ENCODE measurements at places on chromosomes 7 and 10.
A peak's percentile ranks its signal among the peaks of the same experiment; 100 is the strongest.

DNA sequence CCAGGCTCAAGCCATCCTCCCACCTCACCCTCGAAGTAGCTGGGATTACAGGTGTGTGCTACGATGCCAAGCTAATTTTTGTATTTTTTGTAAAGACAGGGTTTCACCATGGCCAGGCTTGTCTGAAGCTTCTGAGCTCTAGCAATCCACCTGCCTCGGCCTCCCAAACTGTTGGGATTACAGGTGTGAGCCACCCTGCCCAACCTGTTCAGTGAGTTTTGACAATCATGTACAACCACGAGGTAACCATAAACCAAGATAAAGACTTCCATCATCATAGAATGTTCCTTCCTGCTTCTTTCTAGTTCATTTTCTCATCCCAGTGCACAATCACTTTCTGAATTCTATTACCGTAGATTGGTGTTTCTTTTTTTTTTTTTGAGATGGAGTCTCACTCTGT is 30.5 kb upstream of the MKRN1 start:
- peak; percentile 16 for DNase-seq

DNA sequence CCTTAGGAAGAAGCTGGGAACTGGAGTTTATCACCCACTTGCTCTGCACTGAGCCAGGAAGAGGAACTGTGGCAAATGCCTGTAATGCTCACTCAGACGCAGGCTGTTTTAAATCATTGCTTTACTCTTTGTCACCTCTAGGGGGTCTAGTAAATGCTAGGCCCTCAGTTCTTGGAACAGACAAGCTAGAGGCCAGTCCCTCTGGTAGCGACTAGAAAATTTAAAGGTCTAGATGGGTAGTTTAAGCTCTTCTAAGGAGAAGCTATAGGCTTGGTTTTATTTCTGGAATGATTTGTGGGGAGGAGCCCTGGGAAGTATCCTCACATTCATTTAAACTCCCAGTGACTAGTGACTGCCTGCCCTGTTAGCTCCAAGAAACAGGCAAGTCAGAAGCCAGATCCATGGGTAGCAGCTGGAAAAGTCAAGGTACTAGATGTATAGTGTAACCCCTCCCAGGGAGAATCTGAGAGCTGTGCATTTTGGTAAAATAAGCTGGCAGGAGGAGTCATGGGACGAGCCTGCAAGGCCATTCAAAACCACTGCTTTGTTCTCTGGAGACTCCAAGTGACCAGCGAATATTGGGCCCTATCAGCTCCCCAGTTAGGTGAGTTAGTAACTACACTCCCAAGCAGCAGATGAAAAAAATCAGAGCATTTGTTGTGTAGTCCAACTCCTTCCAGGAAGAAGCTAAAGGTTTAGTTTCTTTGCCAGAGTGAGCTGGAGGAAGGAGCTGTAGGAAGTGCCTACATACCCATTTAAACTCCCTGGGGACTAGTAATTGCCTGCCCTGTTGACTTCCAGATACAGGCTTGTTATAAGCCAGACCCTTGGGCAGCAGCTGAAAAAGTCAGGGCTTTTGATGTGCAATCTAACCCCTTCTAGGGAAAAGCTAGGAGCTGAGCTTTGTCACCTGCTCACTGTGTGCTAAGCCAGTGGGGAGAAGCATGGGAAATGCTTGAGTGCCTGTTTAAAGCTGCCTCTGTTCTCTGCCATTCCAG is 68.9 kb downstream of the DYNC1I1 start:
- no peak for DNase-seq

GRCh38 chr7:30815951-30816644 is 44.9 kb downstream of the MINDY4 start:
- DNase-seq = no peak

DNA sequence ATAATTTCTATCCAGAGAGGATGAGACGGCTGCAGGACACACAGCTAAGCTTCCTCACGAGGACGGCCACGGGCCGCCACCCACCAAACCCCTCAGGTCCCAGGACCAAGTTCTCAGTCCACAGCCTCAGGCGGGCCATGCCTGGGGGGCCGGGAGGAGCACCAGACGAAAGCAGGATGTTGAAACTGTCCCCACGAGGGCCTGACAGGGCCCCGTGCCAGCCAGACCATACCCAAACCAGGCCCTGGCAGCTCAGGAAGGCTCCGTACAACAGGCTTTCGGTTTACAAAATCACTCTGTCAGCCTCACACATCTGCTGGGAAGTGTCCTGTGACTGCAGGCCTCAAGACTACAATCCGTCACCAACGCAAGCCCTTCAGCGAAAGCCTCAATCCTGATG is 14.5 kb downstream of the TUBGCP2 start:
- DNase-seq = no peak

- DNase-seq = no peak
These were observed 84.9 kb downstream of the GRB10 start for GRCh38 chr7:50697748-50698147.

GRCh38 chr10:27312854-27313253 is 72.3 kb upstream of the ACBD5 start:
- no peak for DNase-seq

- DNase-seq = no peak
These were observed 36.5 kb upstream of the PAPSS2 start for GRCh38 chr10:87623191-87623590.

DNA sequence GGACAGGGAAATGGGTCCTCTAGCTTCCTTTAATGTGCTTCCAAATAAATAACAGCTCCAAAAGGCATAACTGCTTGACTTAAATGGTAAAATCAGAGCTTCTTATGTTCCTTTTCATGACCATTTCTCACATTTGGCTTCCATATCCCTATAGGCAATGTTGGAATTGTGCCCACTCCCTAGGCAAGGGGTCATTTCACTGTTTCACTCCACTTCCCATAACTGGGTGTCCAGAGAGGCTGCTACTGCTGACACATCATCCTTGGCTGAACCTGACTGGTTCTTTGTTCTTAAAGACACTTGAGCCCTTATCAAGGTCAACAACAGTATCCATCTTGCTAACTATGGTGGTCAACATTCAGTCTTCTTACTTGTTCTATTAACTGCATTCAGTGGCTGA is 37.1 kb downstream of the PRTFDC1 start:
- no peak for DNase-seq

- no peak for DNase-seq
These were observed 36.0 kb downstream of the GNA12 start for GRCh38 chr7:2807845-2808772.

GRCh38 chr10:5650664-5651387 is 15.6 kb downstream of the ASB13 start:
- DNase-seq = no peak

DNA sequence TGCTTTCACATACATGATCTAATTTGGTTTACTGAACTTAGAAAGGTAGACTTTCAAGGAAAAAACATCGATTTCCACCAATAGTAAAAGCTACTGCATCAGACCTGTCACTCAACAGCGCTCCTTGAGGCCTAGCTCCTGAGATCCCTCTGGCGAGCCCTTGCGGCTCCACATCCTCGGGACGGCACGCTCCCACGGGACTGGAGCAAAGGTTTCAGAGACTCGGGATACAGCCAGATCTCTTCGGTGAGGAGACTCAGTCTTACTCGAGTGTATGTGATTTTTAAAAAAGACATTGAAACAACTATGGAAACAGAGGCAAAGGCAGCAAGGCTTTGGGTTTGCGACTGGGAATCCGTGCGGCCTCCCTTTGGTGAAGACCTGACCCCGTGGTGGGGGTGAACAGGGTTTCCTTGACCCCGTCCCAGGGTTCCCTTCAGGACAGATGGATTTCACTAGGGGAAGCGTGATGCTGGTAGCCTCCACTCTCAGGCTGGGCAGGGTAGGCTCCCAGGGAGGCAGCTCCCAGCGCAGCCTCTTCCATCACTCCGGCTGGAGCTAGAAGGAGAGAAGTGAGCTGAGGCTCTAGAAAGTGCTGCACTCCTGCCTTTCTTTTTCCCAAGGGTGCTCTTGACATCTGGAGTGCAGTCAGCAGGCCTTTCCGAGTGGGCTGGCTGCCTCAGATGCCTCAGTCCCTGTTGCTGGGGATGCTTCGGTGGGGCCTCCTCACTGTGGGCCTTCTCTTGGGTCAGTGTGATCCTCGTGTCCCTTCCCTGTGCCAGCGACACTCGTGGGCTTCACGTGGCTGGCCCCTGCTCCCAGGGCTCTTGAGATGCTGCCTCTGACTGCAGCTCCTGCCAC is 5.8 kb upstream of the ATP6V0E2 start:
- no peak for DNase-seq

DNA sequence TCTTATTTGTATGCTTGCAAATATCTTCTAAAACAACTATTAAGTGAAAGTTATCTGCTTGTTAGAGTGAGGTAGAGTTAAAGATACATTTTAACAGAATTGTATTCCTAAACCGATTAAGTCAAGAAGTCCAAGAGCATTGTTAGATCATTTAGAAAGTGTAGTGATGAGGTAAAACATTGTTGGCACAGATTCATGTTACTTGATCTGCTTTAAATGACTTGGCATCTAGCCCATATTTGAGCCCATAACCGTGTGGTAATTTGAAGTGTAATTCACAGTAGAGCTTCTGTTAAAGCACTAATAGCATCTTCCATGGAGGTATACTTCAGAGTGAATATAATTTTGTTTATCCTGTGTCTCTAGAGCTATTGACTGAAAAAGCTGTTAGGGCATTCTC is 62.1 kb downstream of the PTEN start:
- DNase-seq = peak; percentile 73

DNA sequence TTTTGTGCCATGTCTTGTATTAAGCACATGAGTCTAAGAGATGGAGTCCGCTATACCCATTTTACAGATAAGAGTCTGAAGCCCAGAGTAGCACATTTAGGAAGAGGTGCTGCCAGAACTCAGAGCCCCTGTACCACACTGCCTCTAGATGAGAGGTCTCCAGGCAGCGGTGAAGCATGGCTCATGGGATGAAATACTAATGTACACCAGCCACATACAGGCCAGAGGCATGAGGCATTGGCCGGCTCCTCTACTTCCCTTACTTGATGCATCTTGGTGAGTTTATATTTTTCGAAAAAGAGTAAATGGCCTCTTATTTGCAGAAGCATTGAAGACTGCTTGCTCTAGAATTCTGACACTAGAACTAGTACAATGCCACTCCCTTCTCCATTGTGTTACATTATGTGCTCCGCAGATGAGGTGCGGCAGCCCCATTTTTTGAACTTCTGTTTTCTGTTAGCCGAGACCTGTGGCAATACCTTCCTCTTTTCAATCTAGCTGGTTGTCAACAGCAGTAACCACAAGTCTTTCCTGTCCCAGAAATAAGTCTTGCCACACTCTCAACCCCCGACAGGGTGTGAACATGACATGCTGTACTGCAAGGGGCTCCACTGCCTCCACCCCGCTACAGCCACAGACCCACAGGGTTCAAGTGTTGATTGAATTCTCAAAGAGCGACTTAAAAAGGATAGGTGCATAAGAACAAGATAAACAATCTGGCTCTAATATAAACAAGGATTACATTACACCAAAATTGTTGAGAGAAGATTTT is 145.3 kb downstream of the CELF2 start:
- no peak for DNase-seq

GRCh38 chr7:135239263-135239662 is 5.6 kb downstream of the STRA8 start:
- DNase-seq = no peak

GRCh38 chr10:70891627-70892026 is 3.3 kb upstream of the PCBD1 start:
- no peak for DNase-seq

GRCh38 chr7:93238748-93239147 is 6.6 kb downstream of the VPS50 start:
- no peak for DNase-seq

GRCh38 chr10:9786101-9786500 is 1231.6 kb upstream of the CELF2 start:
- DNase-seq = no peak

GRCh38 chr10:31315453-31315852 is 3.6 kb upstream of the ZEB1 start:
- DNase-seq = no peak

DNA sequence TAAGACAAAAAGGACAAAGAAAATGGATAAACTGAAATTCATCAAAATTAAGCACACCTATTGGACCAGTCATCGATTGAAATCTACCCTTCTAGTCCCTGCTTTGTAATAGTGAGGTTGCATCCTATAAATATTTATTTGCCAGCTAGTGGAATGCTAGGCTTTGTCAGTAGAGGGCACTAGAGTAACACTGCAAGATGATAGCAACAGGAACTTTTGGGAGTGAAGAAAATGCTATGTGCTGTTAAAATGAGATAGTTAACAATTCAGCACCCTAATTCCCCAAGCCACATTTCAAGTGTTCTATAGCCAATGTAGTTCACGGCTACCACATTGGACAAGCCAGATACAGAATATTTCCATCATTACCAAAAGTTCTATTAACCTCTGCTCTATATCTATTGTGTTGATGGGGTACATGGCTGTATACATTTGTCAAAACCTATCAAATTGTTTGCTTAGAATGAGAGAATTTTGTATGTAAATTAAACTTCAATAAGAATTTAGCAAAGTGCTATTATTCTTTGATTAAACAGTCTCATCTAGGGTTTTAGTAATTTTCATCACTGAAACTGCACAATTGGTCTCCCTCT is 69.8 kb downstream of the LSMEM1 start:
- DNase-seq = no peak

GRCh38 chr10:72483471-72483870 is 128.8 kb upstream of the DNAJB12 start:
- DNase-seq = no peak

DNA sequence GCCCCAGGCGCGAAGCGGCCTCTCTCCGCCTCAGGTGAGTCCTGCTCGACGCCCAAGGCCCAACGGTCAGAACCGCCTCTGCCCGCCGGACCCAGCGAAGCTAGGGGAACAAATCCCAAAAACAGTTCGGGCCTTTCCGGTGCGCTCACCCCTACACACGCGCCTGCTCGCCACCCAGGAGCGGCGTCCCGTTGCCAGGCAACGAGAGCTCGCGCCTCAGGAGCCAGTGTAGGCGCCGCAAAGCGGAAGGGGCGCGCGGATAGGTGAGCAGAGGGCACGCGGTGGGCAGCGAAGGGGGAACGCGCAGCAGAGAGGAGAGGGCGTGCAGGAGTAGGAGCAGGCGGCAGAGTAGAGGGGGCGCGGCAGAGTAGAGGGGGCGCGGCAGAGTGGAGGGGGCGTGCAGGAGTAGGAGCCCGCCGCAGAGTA is at the start of the genes DYDC1 and DYDC2:
DYDC1 (minus strand) TSS at position 193 of the 426 bp plus-strand sequence. CDS start 4,154 bp downstream, outside the sequence.
DYDC2 (plus strand) TSS at position 219 of the 426 bp plus-strand sequence. CDS start 5,663 bp downstream, outside the sequence.
- peak; percentile 86 for DNase-seq

GRCh38 chr7:85815526-85815925 is 628.7 kb upstream of the SEMA3D start:
- no peak for DNase-seq

DNA sequence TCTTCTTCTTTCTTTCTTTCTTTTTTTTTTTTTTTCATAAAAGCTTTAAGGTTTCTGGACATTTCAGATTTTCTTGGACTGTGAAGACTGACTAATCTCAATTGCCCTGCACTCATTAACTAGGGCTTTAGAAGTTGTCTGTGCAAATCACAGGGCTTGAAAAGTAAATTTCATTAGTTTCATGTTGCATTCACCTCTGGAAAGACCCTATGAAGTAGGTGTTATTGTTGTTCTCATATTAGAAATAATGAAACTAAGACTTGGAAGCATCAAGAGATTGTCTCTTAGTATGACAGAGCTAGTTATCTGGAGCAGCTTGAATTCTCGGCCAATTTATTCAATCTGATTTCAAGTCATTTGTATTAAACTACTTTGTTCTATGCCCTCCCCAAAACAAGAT is 28.2 kb upstream of the SEMA3D start:
- no peak for DNase-seq

GRCh38 chr10:22335173-22335933 is 9.9 kb upstream of the SPAG6 start:
- no peak for DNase-seq

GRCh38 chr10:88289342-88289741 is 293.8 kb downstream of the RNLS start:
- DNase-seq = no peak

GRCh38 chr7:6166443-6166891 is 106.0 kb downstream of the CYTH3 start:
- no peak for DNase-seq
